ENCODE measurements at places on chromosomes 6 and 20. TPM values are rescaled to one million over a fixed set of nuclear protein-coding genes. Genes with fewer than 3 reads are reported as not detected.

The DSN1 gene
- 13.7 TPM for total RNA-seq

The JPH2 gene
- 0.09 TPM for total RNA-seq

The RFX6 gene
- total RNA-seq, result not detected

The TRDN gene
- 1.2 TPM for total RNA-seq

The FAM184A gene
- total RNA-seq, result 2.4 TPM

The PAX1 gene
- total RNA-seq, result 0.34 TPM

The TNFAIP3 gene
- 3.1 TPM for total RNA-seq

The YWHAB gene
- 121 TPM for total RNA-seq

The MYLK4 gene
- 0.18 TPM for total RNA-seq

The SPATS1 gene
- 0.16 TPM for total RNA-seq

The CD83 gene
- 4.2 TPM for total RNA-seq

DNA sequence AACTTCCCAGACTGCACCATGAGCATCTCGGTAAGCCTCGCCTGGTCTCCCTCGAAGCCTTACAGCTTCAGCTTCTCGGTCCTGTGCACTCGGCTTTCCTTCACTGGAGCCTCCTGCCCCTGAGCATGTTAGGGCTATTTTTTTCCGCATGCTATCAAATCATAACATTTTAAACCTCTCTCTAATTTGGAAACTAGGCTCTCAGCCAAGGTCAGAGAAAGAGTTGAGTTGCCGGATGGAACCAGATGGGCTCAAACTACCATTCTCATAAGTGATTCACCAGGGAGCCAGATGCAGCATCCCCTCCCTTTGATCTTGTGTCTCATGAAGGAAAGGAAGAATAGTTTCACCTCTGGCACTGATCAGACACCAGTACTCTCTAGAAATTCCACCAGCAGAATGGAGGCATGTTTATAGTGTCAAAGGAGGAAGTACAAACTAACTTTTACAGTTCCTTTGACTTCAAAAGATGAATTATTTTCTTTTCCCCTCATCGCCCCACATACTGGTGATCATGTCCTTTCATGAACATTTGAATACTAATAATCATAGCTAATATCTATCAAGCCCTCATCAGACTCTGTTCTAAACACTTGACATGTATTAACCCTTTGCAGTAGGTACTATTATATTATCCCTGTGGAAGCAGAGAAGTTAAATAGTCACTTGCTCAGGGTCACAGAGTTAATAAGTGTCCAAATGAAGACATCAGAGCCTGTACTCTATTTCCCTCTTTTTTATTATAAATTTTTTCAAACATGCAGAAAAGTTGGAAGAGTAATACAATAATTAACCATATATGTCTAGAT, 46.7 kb downstream of the MAP1LC3A start:
- peak; percentile 64 for ATAC-seq

DNA sequence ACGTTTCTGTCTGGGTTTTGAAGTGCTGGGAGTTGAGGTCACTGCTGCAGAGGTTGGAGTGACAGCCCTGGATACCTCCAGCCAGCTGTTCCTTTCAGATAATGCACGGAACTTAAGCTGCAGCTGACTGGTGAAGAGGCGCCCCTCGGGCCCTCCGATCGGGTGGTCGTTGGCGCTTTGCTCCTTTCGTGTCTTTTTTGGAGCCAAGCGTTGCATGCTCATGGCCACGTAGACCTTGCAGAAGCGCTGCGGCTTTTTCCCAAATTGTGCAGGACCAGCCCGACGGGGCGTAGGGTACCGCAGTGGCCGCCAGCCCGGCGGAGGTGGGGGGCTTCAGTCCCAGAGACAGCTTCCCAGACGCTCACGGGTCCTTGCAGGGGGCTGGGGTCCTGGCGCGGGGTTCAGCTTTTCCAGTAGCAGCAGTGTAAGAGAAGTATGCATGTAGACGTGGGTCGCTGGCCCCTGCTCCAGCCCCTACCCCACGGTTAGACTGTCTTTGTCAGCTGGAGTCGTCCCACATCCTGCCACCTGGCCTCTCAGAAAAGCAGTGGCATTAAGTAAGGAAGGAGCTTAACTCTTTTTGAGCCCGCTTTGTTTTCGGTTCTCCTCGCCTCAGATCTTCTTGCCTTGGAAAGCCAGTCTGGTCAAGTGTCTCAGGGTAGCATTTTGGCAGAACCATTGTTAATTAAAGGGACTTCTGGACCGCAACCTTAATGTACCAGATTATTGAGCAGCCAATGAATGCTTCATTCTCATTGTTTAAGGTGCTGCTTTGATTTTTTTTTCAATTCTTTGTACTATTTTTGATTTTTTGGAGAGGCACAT, 838 bp downstream of the TNFAIP3 start:
- ATAC-seq, result peak; percentile 7

DNA sequence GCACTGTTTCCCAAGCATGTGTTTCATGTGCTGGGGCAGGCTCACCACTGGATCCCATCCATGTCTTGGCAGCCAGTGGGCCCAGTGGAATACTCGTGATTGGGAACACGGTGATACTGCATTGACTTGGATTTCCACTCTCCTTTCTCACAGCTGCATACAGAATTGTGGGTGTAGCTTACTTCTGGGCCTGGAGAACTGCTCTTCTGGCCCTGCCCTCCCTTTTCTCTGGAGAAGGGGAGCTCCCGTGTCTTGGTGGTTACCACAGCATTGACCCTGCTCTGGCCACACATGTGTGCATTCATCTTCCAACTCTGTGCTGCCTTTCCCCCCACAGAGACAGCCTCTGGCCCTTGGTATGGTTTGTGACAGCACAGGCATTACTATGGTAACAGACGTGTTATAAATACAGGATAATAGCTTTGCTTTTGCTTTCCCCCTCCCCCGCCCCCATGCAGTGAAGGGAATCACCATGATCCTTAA, 21.6 kb downstream of the SOBP start:
- ATAC-seq, result peak; percentile 47

DNA sequence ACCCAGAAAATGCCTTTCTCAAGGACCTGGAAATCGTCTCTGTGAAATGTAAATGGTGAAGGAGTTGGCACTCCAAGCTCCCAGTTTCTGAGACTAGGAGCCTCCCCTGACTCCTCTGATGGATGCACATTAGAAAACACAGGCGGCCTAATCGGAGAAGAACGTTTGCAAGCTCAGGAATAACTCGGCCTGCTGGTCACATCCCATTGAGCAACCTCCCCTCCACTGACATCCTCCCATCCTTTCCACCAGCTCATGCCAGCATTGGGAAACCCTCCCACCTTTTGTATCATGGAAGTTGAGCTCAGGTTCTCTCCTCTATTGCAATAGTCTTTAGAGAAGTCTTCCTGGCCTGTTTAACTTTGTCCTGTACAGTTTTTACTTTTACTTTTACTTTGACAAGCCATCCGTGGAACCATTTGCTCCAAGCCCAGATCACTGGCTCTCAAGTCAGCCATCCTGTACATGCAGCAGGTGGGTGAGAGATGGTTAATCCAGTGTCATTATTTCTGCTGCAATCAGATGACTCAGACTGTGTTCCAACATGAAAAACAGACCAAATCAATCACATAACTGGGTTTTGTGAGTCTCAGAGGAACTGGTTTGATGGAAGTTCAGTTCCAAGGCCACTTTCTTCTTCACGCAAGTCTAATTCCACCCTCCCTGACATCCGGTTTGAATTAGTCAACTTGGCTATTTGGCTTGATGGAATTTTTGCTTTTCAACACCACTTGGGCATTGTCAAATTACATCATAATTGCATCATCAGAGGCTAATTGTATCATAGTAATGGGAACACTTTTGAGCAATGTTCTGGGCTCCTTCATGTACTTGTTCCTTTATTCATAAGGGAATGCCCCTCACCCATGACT, 619.4 kb upstream of the CDH4 start:
- ATAC-seq, result peak; percentile 9

DNA sequence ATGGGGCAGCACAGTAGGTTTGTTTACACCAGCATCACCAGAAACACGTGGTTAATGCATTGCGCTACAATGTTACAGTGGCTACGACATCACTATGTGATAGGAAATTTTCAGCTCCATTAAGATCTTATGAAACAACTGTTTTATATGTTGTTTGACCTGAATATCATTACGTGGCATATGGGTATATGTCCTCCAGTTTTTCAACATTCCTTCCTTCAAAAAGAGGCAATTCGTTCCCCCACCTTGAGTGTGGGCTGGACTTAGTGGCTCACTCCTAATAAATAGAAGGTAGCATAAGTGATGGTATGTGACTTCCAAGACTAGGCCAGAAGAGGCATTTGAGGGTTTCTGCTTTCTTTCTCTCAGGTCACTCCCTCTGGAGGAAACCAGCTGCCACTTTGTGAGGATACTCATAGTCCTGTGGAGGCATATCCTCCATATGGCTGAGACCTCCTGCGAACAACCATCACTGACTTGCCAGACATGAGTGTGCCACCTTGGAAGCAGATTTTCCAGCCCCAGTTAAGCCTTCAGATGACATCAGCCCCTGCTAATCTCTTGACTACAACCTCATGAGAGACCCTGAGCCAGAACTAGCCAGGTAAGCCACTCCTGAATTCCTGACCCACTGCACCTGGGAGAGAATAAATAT, 2.3 kb upstream of the TRAM2 start:
- ATAC-seq, result no peak

DNA sequence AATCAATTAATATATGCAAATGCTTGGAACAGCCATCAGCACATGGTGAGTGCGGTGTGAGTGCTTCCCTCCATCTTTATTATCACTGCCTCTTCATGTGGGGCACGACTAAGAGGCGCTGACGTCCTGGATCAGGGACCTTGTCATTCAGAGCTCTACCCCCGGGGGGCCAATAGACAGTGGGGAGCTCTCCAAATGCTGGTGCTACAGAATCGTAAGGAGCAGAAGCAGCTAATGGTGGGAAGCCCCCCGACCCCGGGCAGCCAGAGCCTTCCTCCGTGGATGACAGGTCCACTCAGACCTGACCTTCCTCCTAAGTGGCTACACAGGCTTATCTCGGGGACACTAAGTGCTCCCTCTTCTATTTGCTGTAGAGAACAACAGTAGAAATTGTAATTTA, 257.5 kb upstream of the PMEPA1 start:
- ATAC-seq, result no peak

GRCh38 chr20:10965936-10966470, 292.2 kb upstream of the JAG1 start:
- ATAC-seq, result no peak

DNA sequence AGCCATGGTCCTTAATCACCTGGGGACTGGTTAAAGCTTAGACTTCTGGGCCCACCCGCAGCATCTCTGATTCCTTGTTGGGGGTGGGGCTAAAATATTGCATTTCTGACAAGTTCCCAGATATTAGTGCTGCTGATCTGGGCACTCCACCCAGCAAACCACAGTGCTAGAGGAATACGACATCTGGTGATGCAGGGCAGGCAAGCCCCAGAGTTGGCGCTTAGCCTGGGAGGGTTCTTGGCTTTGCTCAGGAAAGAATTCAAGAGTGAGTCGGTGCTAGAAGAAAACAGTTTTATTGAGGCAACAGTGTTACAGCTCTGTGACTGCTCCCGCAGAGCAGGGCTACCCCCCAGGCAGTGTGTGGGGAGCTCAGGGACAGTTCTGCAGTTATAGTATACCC, 210.7 kb downstream of the TFAP2C start:
- no peak for ATAC-seq

GRCh38 chr6:10174761-10175160, 240.1 kb downstream of the TFAP2A start:
- ATAC-seq, result no peak

- no peak for ATAC-seq
These were observed 258.5 kb downstream of the HACE1 start for GRCh38 chr6:104601131-104601651.

DNA sequence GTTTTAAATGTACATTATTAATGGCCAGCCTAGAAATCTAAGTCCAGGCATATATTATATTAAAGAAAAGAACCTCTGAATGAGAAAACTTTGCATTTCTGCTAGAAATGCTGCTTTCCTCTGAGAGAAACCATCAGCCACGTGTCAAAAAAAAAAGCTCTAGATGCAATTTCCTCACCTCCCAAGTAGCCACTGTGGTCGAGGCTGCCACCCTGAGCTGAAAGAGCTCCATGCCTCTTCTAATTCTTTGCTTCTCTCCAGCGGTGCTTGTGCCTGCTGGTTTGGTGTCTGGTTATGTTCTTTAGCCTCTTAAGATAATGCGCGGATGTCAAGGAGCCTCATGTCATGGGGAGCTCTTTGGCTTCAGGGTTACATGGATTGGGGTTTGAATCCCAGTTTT, 316.0 kb downstream of the TFAP2C start:
- ATAC-seq, result no peak

GRCh38 chr6:154916857-154917256, 78.3 kb upstream of the TIAM2 start:
- ATAC-seq, result no peak

DNA sequence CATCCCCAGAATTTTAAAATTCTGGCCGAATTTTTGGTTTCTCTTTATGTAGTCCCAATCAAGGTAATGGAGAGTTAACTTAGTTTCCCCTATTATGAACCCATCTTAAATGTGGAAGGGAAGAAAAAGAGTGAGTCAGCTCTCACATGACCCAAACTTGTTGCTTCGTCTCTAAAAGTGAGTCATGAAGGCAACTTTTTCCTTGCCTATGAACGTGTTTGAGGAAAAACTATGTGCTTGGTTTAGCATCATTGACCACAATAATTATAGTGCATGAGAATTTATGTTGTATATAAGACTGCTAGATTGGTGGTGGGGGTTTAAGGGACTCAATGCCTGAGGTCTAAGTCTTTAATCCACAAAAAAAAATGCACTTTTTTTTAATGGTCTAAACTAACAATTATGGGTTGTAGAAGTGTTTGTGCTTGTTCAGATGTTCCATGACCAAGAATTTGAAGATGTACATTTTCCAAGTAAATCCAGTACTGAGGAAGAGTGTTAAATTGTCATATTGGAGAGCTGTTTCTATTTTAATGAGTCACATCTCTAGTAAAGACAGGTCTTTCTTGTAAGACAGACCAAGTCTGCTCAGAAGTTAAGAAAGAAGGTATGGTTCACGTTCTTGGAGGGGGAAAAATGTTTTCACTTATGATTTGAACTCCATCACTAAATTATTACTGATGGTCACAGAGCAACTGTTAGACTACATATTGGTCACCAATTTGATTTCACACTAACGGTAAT, 409.9 kb upstream of the MARCKS start:
- ATAC-seq, result no peak

DNA sequence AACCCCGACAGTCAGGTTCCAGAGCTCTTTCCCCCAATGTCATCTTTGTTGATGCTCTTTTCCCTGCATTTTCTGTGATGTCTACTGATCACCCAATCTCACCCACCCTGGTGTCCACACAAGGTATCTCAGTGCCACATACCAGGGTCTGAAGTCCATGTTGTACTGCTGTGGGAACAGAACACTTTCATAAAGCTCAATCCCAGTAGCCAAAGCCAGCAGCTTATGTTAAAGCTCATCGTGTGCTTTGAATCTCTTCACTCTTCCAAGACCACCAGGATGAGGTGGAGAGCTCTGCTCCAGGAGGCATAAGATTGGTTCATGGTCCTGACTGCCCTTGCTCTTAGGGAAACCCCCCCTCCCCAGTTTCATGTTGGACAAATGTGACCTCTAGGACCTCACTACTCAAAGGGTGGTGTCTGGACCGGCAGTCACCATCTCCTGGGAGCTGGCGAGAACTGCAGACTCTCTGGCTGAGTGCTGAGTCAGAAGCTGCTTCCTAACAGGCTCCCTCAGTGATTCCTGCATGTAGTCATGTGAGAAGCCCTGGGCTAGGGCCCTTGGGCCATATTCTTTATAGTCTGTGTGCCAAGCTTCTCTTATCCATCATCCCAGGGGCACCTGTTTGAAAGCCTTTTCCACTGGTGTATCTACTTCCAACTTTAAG, 13.4 kb upstream of the CPNE5 start:
- ATAC-seq, result peak; percentile 81

GRCh38 chr20:3698591-3699001, 13.8 kb downstream of the SIGLEC1 start:
- ATAC-seq, result no peak

- no peak for ATAC-seq
These were observed 1065.9 kb upstream of the CITED2 start for GRCh38 chr6:140440223-140440835.
